ENCODE measurements at places on chromosomes 4 and X.

DNA sequence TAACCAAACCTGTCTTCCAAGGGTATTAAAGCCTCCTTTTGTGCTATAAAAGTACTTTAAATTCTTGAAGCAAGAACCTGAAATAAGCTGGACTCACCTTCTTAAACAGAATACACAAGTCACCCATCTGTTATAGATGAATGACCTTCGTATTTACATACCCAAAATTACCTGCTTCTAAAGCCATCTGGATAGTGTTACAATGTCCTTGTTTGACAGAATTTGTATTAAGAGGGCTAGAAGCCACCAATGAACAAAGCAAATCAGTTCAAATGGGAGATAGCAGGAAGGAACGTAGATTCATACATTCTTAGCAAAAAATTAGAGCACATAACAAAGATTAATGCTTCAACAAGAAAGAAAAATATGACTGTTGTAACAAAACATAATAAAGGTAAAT is 33.7 kb upstream of the CCSER1 start:
- DNase-seq = no peak

DNA sequence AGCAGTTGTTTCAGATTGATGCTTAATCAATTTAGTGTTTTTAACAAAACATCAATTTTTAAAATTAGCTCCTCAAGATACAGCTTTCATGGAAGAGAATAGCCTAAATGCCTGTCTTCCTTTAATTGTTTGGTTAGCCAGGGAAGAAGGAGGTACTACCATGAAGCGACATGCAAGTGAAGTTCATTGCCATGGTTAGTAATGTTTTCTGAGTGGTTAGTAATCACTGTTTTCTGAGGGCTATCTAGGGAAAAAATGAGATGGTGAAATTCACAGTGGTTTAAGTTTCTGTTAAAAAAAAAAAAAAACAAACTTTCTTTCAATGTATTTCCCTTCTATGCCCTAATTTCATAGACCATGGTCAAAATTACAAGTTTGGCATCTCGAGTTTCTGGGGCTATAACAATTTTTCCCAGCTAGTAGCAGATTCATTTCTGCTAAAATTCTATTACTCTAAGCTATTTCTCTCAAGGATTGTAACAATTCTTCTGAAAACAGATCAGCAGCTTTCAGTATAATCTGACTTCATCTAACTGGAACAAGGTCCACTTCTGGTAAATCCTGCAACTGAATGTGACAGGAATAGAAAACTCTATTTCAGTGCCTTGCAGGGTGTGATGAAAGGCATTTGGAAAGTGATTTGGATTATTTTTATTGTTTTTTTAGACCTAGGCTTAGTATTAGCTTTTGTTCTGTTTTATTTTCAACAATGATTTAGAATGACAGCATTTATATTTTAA is 157.0 kb downstream of the PCDH18 start:
- DNase-seq = no peak

DNA sequence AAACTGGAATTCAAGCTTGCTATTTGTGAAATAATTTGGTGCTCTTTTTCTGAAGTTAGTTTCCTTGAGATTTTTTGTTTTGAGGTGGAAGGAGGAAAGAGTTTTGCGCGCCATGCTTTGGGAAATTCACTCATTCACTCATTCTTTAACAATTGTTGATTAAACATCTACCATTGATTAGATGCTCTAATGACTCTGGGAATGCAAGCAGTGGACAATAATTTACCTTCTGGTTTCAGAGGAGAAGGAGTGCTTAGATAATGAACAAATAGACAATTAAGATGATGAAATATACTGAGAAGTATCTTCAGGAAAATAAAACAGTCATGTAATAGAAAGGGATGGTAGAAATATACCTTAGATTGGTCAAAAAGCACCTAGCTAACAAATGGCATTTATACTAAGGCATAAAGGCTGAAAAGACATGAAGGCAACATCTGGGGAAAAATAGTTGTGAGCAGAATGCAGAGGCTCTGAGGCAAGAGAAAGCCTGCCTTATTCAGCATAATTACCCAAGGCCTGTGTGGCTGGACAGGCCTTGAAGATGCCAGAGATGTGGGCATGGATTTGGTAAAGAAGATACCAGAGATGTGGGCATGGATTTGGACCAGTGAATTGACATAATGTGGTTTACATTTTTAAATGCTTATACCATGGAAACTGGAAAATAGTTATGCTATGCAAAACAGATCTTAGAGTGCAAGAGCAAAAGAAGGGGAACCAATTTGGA is 2.7 kb upstream of the COMMD8 start:
- DNase-seq = no peak

DNA sequence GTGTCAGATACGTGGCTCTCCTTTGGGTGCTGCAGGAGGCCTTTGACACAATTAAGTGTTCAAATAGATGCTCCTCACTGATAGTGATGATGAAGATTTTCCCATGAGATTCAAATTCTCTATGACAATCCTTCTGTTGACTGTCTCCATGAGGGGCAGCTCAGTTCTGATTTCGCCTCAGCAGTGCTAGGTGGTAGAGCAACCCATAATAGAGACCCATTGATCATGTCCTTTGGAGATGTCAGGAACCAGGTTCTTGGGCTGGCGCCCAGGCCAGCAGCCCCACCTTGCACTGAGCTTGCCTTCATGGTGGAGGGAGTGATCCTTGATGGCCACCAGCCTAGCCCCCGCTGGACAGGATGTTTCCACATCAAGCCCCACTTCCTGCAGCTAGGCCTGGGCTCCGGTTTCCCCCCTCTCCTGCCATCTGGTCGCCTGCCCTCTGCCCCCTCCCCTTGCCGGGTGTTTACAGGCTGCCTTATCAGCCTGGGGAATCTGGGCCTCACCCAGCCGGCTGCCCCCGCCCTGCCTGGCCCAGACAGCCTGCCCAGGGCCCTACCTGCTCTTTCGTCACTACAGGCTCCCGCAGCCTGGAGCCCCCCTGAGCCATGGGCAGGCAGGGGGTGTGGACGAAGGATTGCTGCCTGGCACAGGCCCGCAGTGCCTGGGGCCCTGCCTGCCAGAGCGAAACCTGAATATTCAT is 12.6 kb downstream of the ELF4 start:
- DNase-seq = no peak

DNA sequence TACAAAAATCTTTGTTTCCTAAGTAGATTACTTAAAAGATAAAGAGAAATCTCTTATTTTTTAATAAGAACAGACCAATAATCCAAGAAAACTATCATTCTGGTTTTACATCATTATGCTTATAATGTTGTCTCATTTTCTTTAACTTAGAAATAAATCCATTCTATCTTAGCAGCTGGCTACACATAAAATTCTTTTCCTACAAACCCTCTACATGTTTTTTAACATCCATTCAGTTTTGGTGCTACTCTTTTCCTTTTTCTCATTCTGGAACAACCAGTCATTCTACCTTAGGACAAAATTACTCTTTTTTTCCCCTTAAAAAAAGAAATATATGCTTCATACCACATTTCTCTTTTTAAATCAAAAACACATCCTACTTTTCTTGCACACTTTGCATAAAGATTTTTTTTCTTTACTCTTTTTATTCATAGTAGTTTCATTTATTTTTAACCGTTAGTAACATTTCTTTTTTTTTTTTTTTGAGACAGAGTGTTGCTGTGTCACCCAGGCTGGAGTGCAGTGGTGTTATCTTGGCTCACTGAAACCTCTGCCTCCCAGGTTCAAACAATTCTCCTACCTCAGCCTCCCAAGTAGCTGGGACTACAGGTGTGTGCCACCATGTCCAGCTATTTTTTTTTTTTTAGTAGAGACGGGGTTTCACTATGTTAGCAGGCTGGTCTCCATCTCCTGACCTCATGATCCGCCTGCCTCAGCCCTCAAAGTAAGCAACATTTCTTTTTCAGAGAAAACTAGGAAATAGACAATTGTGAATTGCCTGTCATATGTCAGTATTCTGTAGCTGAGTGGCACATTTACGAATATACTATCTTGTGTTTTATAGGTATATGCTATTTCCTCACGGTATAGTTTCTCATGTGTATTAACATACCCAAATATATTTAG is 562.8 kb downstream of the ADGRL3 start:
- DNase-seq = no peak

DNA sequence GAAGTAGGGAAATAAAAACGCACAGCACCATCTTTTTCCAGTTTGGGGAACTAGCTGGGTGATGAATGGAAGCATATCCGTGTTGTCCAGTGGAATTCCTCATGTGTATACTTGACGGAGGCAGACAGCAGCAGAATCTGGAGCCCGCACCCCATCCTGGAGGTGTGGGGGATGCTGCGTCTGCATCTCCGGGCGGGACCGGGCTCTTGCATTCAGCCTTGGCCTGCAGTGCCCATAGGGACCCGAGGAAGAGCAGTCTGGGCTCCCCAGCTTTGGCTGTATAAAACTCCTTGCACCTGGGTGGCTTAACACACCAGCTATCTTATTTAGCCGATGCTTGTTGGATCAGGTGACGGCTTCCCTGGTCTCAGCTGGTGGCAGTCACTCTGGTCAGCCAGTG is 39.7 kb upstream of the LRPAP1 start:
- no peak for DNase-seq

DNA sequence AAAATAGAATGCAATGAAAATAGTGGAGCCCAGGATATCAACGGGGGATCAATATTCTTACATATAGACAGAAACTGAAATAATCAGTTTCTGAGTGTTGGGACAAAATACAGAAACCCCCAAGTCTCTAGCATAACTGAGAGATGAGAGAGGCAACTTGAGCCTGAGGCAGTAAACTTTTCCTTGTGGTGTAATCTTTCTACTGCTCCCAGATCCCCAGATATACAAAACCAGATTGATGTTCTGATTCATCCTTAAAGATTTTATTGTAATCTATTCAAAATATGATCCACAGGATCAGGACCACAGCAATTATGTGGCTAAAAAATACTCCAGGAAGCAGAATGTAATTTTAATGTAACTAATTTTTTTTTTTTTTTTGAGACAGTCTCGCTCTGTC is 2282.6 kb downstream of the ARAP2 start:
- no peak for DNase-seq

GRCh38 chrX:147910607-147911006 is 1.1 kb upstream of the FMR1 start:
- DNase-seq = no peak

DNA sequence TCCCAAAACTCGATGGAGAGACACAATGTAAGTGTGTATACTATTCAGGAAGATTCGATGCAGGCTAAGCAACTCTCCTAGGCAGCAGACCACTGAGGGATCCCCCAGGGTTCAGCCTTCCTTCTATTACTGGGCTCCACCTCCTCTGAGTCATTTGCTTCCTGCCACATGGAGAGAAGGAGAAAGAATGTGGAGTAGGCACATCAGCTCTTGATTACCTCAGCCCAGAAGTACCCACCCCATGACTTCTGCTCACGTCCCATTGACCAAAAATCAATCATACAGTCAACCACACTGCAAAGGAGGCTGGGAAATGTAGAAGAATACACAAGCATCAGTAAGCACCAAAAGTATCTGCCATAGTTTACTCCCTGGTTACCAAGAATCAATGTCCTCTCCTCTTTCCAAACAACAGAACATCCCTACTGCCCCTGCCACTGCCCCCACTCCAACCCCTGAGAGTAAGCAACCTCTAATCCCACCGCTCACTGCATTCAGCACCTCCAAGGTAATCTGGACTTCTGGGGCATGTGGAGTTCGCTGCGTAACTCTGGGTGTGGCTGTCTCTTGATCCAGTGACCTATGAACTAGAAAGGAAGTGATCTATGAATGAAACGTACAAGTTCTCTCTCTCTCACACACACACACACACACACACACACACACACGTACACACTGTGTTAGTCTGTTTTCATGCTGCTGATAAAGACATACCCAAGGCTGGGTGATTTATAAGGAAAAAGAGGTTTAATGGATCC is 91.2 kb upstream of the C1QTNF7 start:
- DNase-seq = no peak

GRCh38 chr4:56427179-56427578 is 8.2 kb downstream of the PPAT start:
- DNase-seq = no peak

GRCh38 chrX:25083661-25084060 is 67.9 kb upstream of the ARX start:
- no peak for DNase-seq

GRCh38 chr4:15989424-15989823 is 26.4 kb upstream of the FGFBP2 start:
- no peak for DNase-seq

DNA sequence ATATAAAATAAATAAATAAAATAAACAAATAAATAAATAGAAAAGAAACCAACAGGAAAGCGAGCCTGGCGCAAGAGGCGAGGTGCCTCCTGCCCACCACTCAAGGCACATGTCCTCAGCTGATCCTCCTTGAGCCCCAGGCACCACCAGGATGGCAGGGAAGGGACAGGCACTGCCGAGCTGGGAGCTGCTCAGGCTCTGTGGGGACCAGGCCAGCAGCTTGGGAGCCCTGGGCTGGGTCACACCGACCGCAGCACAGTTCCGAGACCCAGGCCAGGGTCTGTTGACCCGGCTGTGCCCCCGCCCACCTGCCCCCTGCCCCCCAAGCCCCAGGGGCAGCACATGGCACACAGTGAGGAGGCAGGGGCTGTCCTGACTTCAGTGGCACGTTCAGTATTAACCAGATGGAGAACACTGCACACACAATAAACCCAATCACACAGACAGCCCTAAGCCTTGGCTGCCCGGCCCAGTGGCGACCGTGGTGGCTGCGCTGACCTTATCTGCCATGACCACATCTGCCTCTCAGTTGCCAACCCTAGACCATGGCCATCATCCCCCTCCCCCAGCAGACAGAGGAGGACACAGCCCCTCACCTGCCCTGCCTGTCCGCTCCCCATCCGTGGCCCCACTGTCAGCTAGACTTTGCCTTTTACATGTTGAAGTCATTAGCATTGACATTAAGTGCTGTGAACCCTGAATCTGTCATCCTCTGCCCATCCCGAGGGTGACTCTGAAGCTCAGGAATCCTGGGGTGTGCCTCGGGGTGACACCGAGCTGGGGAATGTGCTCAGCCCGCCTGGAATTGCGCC is 2.9 kb upstream of the TREX2 start:
- no peak for DNase-seq

- no peak for DNase-seq
These were observed 124.7 kb downstream of the GPAT3 start for GRCh38 chr4:83660578-83660977.

DNA sequence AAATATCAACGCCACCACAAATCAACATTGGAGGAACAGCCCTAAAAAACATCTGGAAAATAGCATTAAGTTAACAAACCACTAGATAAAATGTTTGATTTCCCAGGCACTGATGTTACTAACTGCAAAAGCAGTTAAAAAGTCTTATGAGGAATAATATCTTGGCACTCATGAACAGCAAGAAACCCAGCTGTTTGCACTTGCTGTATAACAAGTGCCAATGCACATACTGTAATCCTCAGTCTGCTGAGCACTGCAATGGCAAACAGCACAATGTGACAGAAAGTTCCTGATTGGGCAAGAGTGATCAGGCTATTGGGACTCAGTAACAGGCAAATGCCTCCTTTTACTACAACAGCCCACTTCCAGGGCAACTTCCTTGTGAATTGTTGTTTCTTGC is 20.8 kb upstream of the SEC24B start:
- DNase-seq = no peak
